Activated T-helper 1 cell treated with Interleukin-2 at 50 U/mL for 16 hours (primary cell): ENCODE measurements at places on chromosomes 2 and 18.

DNA sequence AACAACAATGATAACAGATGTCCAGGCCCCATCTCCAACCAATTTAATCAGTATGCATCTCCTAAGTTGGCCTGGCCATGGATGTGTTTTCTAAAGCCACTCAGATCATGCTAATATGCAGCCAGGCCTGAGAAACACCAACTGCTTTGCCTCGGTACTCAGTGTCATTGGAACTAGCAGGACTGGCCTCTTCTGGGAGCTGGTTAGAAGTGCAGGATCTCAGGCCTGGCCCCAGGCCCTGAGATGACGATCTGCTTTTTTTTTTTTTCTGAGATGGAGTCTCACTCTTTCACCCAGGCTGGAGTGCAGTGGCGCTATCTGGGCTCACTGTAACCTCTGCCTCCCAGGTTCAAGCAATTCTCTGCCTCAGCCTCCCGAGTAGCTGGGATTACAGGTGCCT lies 69.1 kb downstream of the IRS1 start:
- no peak for DNase-seq

DNA sequence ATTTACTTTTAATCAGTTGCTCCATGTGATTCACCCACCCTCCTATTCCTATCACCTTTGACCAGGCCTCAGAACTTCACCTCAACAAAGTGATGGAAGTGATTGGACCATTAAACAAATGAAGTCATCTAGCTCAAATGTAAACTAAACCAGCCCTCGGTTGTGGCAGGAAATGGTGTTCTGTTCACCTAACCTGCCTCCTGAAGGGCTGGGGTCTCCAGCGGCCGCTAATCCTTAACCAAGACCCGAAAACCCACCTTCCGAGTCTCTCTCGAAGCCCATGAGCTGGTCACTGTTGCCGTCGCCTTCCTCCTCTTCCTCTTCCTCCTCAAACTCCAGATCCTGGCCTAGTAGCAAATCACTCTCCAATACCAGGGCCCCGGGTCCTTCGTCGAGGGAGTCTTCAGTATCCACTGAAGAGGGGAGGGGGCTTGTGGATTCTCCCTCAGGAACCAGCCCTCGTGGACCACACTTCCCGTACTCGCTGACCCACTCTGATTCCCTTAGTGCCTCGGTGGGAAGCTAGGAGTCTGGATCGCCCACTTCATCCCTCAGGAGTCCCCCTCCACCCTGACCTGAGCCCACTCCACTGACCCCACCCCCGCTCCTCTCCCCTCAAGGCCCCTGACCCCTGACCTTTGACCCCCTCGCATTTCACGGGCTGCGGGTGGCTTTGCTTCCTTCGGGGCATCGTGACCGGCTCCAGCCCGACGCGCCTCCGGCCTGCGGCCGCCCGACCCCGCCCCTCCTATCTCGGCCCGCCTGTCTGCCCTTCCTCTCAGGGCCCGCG lies 503 bp downstream of the ZNF513 start:
- DNase-seq = peak; percentile 25

GRCh38 chr2:79994161-79994560 lies 310.4 kb downstream of the LRRTM1 start:
- no peak for DNase-seq

- DNase-seq = no peak
Measured at GRCh38 chr2:187079901-187080300, 230.9 kb upstream of the ZSWIM2 start.

DNA sequence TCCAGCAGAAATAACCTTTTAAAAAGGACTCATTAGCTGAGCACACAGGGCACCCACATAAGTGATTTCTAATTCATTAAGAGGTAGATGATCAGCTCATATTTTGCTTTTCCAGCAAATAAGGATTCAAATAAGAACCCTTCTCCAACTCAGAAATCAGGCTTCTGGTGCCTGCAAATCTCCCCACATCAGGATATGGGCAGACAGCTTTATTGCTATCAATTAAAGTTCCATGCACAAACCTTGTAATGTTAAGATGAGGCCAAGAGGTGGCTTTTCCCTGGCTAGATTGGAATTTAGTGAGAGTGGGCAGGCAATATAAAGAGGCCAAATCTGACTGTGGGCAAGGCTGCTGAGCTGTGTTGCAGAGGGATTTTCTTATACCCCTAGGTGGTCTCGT lies 193.6 kb downstream of the SH3RF3 start:
- DNase-seq = no peak

DNA sequence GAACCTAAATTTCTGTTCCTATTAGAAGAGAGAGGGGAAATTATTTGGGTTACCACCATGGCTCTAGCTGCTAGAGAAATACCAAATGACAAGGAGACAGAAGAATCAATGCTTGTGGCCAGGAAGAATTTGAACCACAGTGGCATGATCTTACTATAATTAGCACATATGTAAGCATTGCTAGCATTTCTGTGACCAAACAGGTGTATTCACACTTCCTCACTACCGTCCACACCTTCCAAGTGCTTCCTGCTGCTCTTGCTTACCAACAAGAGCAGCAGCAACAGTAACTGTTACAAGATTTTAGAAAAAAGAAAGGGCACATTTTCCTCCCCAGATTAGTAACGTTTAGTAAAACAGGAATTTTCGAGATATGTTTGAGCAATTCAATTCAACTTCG lies 60.5 kb downstream of the CDH7 start:
- DNase-seq = no peak

DNA sequence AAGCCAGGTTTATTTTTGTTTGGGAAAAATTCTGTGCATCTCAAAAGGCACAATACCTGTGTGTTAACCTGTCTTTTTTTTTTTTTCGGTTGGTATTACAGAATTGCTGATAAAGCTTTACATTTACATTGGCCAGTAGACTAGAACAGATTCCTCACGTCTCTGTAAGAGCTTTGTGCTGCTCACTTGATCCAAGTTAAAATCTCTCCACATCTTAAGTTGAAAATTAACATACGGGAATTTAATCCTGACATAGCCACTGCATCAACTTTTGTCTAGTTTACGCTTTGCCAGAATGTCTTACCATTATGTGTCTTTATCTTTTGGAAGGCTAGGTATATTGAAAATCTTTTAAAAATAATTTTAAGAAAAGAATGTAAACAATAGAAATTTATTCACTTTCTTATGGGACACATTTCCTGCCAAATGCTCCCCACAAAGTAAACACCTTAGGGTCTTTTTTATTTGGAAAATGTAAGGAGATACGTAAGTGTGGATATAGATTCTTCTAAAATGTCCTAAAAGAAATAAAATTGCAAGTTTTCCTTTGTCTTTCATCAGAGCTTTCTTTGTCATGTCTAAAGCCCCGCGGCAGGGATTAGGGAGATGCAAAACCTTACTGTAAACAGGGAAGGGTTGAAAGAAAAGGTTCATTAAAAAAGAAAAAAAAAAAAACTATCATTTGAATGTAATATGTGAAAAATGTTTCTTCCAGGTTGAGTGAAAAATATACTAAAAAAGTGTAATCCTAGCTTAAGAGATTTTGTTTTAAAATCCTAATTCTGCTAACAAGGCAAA lies 912.8 kb downstream of the NRXN1 start:
- no peak for DNase-seq
